ENCODE measurements at places on chromosomes 16 and 17. TPM values are rescaled to one million over a fixed set of nuclear protein-coding genes. Genes with fewer than 3 reads are reported as not detected.

GRCh38 chr17:79930877-79931816 lies 91.9 kb upstream of the CBX4 start:
- DNase-seq = peak; percentile 31

DNA sequence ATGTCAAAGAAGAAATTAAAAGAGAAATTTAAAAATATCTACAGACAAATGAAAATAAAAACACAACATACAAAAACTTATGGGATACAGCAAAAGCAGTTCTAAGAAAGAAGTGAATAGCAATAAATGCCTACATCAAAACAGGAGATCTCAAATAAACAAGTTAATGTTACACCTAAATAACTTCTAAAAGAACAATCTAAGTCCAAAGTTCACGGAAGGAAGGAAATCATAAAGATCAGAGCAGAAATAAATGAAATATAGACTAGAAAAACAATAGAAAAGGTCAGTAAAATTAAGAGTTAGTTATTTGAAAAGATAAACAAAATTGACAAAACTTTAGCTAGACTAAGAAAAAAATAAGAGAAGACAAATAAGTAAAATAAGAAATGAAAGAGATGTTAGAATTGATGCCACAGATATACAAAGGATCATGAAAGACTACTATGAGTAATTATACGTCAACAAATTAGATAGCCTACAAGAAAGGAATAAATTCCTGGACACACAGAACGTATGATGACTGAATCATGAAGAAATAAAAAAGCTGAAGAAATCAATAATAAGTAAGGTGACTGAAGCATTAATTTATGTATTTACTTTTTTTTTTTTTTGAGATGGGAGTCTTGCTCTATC lies 100.4 kb downstream of the CEP112 start:
- DNase-seq = no peak

GRCh38 chr17:49738456-49739163 lies 25.3 kb downstream of the FAM117A start:
- DNase-seq = no peak

- DNase-seq = no peak
These were observed 23.0 kb downstream of the GSPT1 start for GRCh38 chr16:11892761-11893160.

GRCh38 chr16:50594308-50595260 lies 46.4 kb downstream of the NKD1 start:
- DNase-seq = no peak

- no peak for DNase-seq
These were observed 486.0 kb downstream of the KCNJ2 start for GRCh38 chr17:70655176-70655958.

- DNase-seq = no peak
These were observed 17.0 kb upstream of the PIK3R6 start for GRCh38 chr17:8884336-8884990.

DNA sequence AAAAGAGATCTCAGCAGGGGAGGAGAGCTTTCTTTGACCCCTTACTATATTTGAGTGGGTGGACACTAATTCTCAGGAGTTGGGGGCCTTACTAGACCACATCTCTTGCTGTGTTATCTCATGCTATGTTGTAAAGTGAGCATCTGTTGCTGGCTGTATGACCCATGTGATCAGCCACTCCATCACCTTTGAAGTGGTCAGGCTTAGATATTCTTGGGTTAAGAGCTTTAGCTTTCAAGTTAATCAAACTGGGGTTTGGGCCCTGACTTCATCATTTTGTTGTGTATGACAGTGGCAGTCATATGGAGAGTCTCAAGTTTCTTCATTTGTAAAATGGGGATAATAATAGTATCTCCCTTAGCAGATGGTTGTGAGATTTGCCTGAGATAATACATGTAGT lies 201.1 kb downstream of the FTO start:
- no peak for DNase-seq

DNA sequence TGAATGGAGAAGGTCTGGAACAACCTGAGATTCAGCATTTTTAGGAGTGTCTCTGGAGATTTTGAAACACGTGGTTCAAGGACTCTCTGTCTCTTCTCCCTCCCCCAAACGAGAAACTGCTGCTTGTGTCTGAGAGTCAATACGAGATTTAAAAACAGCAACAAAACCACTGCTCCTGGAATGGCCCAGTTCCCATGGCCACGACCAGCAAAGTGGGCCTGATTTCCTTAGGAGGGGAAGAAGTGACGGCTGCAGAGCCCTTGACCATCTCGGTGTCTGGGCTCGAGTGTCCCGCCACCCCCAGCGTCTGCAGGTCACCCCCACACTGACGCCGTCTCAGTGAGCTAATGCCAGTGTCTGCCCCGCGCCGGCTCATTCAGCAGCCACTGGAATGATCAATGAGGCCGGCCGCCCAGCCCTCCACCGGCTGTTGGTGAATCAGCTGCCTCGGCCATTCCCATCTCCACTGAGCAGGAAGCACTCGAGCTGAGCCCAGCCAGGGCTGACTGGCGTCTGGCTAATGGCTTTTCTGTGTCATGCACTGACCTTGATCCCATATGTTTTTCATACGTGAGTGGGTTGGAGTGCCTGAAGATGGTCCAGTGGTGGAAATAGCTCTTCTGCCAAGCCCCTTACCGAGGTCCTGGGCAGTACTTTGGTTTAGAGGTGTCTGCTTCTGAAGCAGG lies 151.8 kb downstream of the PITPNC1 start:
- DNase-seq = peak; percentile 92

DNA sequence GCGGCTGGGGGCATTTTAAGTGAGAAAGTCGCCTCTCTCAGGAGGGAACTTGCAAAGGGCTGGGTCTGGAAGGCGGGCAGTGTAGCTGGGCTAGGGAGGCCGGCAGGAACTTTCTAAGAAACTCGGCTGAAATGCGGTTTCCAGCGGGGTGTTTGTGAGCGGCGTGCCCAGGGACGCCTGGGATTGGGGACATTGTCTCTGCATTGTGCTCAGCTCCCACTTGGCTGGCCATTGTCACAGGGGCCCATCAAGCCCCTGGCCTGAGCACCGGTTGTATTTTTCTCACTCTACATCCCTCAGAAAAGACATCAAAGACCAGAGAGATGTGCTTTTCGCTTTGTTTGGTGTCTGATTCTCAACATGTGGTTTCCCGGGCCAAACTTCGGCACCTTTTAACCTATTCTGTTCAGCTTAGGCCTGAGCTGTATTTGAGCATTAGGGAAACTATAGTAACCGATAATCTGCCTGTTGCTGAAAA lies 291.1 kb upstream of the IRX3 start:
- no peak for DNase-seq

The LIMD2 gene
- total RNA-seq = 54.8 TPM

DNA sequence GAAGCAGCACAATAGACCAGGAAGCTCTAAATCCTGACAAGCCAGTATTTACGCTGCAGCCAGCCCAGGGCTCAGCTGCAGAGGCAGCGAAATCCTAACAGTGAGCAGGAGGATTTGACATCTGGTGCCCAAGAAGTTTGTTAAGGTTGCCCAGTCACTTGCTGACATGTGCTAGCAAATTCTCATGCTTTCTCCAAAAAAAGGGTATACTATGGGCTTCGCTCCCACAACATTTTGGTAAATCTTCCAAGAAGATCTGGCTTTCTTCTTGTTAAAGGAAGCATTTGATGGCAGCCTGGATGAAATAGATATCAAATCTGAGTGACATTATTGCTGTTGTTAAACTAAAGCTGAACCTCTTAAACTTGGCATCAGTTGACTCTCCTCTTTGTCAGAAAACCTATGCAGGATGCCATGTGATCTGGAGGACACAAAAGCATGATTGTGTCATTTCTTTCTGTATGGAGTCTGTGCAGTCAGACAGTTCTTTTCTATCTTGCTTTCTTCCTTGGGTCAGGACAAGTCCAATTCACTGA lies 949.7 kb upstream of the RBFOX1 start:
- no peak for DNase-seq

- no peak for DNase-seq
These were observed 532 bp downstream of the ARRB2 start for GRCh38 chr17:4710693-4711634.

DNA sequence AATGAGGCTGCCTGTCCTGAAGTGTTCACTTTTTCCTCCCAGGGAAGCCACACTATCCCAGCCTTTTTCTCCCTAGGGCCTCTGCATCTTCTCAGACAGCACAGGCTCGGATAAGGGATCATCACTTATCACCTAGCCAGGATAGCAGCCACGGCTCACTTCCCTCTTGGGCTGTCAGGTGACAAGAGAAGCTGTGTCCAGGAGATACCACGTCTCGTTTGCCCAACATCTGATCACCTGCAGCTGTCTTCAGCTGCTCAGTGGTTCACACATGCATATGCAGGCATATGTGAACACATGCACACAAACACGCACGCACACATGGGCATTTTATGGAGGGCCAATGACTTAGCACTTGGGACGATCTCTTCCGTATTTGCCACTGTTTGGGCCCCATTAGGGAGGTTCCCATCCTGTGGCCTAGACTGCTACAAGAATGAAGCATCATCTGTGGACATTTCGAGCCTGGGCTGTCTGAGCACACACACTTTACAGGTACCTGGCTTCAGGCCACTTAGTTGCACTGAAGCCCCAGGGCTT lies 32.4 kb upstream of the ADORA2B start:
- DNase-seq = no peak

GRCh38 chr17:62703261-62703775 lies 75.8 kb downstream of the MRC2 start:
- DNase-seq = peak; percentile 16

The FKBP10 gene
- total RNA-seq = 446 TPM

GRCh38 chr16:5845046-5845445 lies 747.5 kb upstream of the EEF2KMT start:
- DNase-seq = peak; percentile 51

GRCh38 chr16:31480851-31481536 lies 1.9 kb upstream of the SLC5A2 start:
- DNase-seq = no peak

DNA sequence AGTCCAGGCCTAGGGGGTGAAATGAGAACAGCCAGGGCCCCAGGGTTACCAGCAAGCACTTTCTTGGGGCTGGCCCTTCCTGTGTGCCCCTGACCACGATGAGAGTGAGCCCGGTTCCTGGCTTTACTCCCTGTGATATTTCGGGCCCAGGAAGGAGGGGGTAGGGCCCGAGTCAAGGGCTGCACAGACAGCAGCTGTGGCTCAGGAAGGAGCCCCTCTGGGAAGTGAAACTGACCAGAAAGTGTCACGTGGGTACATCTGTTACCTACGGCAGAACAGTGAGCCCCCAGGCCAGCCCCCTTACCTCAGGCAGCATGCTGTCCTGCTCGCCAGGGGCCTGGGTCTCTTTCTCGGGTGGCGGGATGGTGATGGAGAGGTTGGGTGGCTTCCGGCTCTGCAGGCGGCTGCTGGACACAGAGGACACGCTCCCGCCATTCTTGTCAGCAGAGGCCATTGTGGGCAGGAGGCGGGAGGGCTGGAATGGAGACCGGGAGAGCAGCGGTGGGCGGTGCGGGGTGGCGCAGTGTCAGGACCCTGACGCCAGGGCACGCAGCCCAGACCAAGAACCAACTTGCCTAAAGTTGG lies 13.8 kb downstream of the AANAT start:
- DNase-seq = no peak

GRCh38 chr17:18248300-18248731 lies 10.2 kb downstream of the FLII start:
- DNase-seq = peak; percentile 38

The LRRC46 gene
- 0.30 TPM for total RNA-seq

DNA sequence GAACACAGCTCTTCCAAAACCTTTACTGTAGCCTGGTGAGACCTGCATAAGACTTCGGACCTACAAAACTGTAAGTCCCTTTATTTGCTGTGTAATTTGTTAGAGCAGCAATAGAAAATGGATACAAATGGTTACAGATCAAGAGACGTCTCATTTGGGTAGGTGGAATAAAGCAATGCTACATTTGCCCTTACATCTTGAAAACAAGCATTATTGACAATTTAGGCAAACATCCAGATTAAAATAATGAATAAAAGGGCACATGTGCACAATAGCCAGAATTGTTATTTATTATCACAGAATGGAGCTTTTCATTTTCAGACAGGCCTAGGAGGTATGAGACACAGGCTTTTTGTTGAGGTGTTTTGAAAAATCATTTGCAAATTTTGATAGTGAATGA lies 222.2 kb upstream of the CPHXL start:
- no peak for DNase-seq

The ASIC2 gene
- 0.36 TPM for total RNA-seq

DNA sequence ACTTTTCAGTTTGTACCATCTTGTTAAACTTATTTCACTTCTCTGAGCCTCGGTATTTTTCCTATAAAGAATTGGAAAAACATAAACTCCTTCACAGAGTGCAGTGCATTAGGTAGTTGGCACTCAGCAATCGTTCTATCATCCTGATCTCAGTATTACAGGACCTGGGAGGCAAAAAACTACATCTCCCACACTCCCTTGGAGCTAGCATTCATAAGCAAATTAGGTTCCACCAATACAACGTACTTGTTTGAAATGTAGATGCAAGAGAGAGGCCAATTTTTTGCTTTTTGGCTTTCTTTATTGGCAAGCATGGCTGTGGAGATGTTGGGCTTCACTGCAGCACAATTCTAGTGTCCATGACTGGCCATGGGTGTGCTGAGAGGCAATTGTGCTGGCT lies 285.2 kb downstream of the CA10 start:
- DNase-seq = no peak

The CCDC78 gene
- total RNA-seq = 2.1 TPM

GRCh38 chr16:57354311-57354710 lies 4.3 kb upstream of the CCL22 start:
- DNase-seq = no peak

- no peak for DNase-seq
These were observed 4.4 kb upstream of the HOXB5 start for GRCh38 chr17:48597778-48598631.

GRCh38 chr16:87715658-87716057 lies 50.1 kb downstream of the KLHDC4 start:
- peak; percentile 17 for DNase-seq

The PLEKHG4 gene
- 2.4 TPM for total RNA-seq

- DNase-seq = no peak
These were observed 23.9 kb upstream of the TMEM98 start for GRCh38 chr17:32903774-32904673.

The CACNG4 gene
- total RNA-seq = 1.3 TPM

- no peak for DNase-seq
These were observed 60.9 kb downstream of the PDPK1 start for GRCh38 chr16:2598723-2599122.

The DNAI2 gene
- not detected for total RNA-seq

GRCh38 chr16:10745841-10746240 lies 2.2 kb downstream of the NUBP1 start:
- DNase-seq = no peak

The XAF1 gene
- 50.9 TPM for total RNA-seq

GRCh38 chr17:40480501-40481003 lies 20.9 kb downstream of the TNS4 start:
- DNase-seq = no peak
